ENCODE measurements at places on chromosomes 12 and 14.

DNA sequence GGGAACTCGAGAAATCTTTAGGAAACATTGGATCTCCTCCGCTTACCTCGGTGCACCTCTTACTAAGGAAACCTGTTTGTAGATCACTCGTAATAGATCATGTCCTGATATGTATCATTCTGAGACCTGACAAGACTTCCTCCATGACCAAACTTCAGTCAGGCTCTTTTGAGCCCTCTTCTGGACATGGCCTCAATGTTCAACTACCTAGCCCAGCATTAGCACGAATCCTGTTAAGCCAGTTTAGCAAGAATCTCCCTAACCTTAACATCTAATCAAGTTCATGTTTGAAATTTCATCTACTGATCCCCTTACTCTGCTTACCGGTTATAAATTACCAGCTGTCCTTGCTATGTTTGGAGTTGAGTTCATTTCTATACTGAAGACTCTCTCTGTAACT lies 713.9 kb upstream of the USP15 start:
- DNase-seq, result no peak

- no peak for DNase-seq
These were observed 160.1 kb upstream of the TMPO start for GRCh38 chr12:98355322-98355721.

GRCh38 chr12:55795950-55796349 lies 21.6 kb downstream of the SARNP start:
- DNase-seq, result no peak

DNA sequence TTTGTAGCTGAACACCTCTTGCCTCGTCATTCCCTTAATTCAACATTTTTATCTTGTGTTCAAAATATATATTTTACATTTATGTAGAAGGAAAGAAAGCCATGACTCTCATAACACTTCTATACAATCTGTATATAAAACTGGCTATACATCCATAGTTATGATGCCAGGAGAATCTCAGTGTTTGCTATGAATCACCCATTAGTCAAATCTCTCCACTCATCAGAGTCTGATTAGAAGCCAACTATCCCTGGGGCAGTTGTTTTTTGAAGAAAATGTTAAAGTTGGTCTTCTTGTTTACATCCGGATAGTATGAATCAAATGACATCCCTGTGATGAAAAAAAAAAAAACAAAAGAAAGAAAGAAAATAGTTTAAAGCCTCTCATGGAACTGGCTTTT lies 503.9 kb downstream of the NELL2 start:
- no peak for DNase-seq

DNA sequence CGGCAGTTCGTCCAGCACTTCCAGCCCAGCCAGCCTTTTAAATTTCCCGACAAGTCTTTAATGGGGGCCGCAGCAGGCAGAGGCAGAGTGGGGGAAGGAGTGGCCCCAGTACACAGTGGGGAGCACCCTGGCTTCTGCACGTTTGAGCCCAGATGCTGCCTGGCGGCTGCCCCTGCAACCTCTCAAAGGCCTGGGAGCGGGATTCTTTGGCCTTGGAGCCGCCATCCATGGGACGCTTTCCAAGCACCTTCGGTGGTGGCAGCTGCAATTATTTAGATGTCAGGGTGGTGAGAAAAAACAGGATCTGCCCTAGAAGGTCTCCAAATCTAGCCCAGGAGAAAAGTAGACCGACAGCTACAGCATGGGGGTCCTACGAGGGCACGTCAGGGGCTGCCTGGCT lies 46.0 kb downstream of the FAM222A start:
- DNase-seq, result no peak

GRCh38 chr14:104858811-104859426 lies 6.1 kb upstream of the CEP170B start:
- no peak for DNase-seq

- no peak for DNase-seq
These were observed 83.2 kb upstream of the SSTR1 start for GRCh38 chr14:38124506-38124905.

GRCh38 chr14:73262427-73263183 lies 25.3 kb downstream of the PAPLN start:
- DNase-seq, result no peak

GRCh38 chr14:94103554-94104150 lies 6.9 kb upstream of the IFI27 start:
- no peak for DNase-seq

DNA sequence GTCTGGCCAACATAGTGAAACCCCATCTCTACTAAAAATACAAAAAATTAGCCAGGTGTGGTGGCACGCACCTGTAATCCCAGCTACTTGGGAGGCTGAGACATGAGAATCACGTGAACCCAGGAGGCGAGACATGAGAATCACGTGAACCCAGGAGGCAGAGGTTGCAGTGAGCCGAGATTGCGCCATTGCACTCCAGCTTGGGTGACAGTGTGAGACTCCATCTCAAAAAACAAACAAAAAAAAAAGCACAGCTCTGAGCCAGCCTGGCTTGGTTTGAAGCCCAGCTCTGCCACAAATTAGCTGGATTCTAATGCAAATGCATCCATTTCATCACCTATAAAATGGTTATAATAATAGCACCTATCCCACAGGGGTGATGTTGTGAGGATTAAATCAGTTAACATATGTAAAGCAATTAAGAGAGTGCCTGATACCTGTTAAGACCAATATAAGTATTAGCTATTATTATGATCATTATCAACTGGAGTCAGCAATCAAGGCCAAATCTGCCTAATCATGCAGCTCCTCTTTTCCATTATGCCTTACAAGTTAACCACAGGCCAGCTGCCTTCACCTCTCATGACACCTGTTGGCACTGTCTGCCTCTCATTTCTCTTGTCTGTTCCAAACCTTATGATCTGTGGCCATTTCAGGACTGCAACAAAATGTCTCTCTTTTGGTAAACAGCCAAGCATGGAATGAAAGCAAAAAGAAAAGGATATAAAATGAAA lies 2.1 kb downstream of the GNPTAB start:
- DNase-seq, result no peak

GRCh38 chr12:41897593-41897992 lies 247.1 kb downstream of the GXYLT1 start:
- no peak for DNase-seq

Data from stimulated activated CD4-positive, alpha-beta T cell treated with anti-CD3 and anti-CD28 coated beads, Interleukin-4, amount 100 ng/mL, for 1 hour (primary cell).